ENCODE measurements at places on chromosomes 13 and 19.

- no peak for DNase-seq
These were observed 142.8 kb downstream of the KLF5 start for GRCh38 chr13:73201626-73202025.

GRCh38 chr19:1070931-1071791 lies 4.2 kb downstream of the ARHGAP45 start:
- DNase-seq: no peak

- DNase-seq: no peak
These were observed 141.3 kb downstream of the ZAR1L start for GRCh38 chr13:32173881-32174280.

DNA sequence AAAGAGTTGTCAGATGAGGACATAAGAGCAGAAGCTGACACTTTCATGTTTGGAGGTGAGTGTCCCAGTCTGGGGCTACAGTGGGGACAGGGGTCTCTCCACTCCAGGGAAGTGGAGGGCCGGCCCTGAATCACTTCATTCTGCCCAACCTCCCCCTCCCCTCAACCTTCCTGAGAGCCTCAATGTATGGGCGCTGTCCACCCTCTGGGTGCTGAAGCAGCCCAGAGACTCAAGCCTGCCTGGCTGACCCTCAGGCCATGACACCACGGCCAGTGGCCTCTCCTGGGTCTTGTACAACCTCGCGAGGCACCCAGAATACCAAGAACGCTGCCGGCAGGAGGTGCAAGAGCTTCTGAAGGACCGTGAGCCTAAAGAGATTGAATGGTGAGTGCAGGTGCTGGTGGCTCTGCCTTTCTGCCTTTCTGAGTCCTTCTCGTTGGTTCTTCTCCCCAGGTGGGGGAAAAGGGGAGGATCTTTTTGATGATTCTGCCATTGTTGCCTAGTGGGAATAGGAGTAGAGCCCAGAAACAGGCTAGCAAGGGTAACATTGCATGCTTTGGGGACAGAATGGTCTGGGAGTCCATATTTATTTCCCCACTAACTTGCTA lies 8.8 kb downstream of the CYP4F8 start:
- no peak for DNase-seq

- peak; percentile 14 for DNase-seq
These were observed 9.6 kb upstream of the TIMM44 start for GRCh38 chr19:7953060-7953459.

DNA sequence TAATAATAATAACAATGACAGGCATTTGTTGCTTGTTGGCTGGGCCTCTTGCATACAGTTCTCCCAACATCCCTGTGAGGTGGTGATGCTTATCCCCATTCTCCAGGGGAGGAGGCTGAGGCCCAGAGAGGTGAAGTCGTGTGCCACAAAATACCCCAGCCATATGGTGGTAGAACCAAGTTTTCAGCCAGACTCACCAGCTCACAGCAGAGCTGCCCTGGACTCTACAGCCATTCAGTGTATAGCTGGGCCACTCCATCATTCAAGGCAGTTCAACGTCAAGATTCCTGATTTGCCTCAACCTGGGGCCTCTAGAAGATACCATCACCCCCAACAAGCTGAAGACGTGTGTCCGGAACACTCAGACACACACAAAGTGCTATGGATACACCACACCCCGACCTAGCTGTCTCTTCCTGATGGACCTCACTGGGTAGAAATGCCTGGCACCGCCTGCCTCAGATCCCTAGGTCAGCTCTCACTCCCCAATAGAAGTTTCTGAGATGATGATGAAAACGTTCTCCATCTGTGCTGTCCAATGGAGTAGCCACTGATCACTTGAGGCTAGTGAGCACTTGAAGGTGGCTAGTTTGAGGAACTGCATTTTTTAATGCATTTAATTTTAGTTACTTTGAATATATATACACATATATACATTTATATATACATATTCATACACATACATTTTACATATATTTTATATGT lies 4.3 kb upstream of the CEACAM19 start:
- DNase-seq: no peak

DNA sequence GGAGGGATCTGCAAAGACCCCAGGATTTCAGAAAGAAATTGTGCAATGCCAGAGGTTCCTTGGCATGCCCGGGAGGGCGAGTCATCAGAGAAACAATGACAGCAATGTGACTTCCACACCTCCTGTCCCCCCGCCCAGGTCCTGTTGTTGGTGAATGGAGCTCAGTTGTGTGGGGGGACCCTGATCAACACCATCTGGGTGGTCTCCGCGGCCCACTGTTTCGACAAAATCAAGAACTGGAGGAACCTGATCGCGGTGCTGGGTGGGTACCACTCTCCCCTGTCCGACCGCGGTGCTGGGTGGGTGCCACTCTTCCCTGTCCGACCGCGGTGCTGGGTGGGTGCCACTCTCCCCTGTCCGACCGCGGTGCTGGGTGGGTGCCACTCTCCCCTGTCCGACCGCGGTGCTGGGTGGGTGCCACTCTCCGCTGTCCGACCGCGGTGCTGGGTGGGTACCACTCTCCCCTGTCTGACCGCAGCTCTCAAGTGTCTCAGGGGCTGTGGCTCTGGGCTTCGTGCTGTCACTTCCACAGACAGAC lies 5.2 kb upstream of the F10 start:
- no peak for DNase-seq

DNA sequence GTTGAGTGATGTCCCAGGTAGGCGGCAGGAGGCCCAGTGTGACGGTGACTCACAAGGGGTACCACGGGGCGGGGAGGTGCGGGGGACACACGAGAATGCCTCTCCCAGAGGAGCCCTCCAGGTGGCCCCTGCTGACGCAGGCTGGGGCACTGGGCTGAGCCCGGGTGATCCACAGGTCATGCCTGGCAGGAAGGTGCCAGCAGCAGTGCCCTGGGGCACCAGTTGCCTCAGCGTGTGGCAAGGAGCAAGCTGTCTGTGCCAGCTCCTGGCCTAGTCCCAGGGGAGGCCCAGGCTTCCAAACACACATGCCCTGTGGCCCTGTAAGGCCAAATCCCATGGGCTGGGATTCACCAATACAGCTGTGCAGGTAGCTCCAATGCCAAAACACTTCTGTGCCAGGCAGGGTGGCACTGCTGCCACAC lies 28.0 kb downstream of the AKT2 start:
- no peak for DNase-seq

- no peak for DNase-seq
These were observed 2.3 kb downstream of the MYH14 start for GRCh38 chr19:50205681-50206138.

GRCh38 chr19:38722947-38723605 lies 21.2 kb downstream of the CAPN12 start:
- DNase-seq: no peak

- DNase-seq: no peak
These were observed 245.3 kb downstream of the ITGBL1 start for GRCh38 chr13:101697745-101698144.

DNA sequence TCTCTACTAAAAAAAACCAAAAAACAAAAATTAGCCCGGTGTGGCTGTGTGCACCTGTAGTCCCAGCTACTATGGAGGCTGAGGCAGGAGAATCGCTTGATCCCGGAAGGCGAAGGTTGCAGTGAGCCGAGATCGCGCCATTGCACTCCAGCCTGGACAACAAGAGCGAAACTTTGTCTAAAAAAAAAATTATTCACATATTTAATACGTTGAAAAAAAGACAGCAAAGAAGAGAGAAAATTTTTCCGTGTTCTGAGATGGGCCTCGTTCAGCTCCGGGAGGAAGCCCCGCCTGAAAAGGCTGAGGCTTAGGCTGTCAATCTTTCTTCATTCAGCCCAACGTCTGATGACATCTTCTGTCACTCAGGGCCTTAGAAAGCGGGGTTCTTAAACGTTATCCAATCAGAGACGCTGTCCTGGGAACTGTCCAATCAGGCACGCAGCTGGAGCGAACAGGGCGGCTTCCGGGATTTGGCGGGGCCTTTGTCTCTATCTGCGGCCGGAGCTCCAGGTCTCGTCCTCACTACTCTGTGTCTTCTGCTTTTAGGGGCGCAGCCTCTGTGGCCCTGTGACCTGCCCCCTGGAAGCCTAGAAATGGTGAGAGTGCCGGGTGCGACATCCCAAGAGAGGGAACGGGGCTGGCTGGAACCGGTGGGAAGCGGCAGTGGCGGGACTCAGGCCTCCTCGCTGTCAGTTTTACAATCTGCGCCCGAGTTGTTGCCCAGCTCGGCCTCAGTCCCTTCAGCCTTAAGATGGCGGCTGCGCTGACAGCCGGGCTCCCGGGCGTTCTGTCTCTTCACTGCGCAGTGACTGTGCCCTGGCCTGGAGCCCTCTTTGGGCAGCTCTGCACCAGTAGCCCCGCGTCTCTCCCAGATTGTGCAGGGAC lies at the start of gene ZNF726:
Gene ZNF726 (plus strand): TSS at position 485 of the 885 bp plus-strand sequence. CDS start 109 bp downstream, at position 594.
- peak; percentile 81 for DNase-seq

DNA sequence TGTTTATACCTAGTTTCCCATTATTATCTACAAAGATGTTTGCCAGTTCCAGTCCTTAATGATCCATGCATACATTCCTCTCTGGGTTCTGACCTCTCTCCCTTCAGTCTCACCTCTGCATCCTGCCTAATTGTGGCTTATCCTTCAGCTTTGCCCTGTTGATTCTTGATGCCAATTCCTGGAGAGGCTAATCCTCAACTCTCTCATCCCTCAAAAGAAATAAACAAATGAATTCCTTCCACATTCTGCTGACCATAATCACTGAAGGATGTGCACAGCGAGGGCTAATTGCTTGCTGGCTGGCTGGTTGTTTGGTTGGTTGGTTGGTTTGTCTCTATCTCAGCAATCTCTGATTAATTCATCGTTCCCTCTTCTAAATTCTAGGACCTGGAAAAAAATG lies 113.8 kb downstream of the IRS2 start:
- no peak for DNase-seq

- DNase-seq: no peak
These were observed 1.9 kb upstream of the CACNG8 start for GRCh38 chr19:53960886-53961285.

- DNase-seq: no peak
These were observed 16.2 kb upstream of the FREM2 start for GRCh38 chr13:38670627-38671026.

GRCh38 chr19:55809381-55810058 lies 22.3 kb downstream of the NLRP11 start:
- DNase-seq: peak; percentile 37

- no peak for DNase-seq
These were observed 137.0 kb downstream of the DLEU7 start for GRCh38 chr13:50706505-50706904.
